ENCODE measurements at places on chromosomes 7 and 10.

DNA sequence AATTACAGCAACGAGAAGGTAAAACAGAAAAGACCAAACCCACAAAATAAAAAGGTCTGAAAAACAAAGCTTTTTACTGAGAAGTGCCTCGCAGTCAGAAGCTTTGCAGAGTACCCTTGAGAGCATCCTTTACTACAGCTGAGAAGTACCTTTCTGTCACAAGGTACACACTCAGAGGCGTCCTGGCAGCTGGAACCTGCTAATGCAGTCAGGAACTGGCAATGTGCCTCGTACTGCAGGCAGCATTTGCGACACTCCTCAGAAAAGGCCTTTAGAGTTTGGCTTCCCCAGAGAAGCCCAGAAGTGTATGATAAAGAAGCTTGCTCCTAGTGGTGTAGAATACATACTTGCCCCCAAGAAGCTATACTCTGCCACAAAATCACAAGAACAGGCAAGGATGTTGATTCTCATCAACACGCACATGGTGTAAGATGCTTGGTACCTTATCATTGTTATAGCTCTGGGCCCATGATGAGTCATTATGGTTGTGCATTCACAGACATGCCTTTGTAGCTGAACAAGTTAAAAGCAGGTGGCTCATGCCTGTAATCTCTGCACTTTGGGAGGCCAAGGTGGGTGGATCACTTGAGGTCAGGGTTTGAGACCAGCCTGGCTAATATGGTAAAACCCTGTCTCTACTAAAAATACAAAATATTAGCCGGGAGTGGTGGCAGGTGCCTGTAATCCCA is 2.0 kb upstream of the GTPBP4 start:
- DNase-seq, result no peak

DNA sequence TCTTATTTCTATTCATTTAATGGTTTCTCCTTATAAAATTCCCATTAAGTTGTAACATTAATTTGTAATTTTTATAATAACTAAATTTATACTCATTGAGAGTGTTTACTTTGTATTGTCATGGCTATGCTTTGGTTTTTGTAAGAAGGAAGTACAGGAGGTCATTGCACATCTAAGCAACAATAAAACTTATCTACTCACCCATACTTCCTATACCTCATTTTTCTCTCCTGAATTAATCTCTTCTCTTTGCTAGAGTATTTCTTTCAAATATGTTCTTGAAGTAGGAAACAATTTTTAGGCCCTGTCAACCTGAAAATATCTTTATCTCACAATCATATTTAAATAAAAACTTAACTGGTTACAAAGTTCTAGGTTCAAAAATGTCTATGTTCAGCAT is 95.4 kb upstream of the WDR11 start:
- DNase-seq, result no peak

- DNase-seq, result no peak
These were observed 20.4 kb upstream of the INMT start for GRCh38 chr7:30731581-30731980.

- DNase-seq, result no peak
These were observed 59.9 kb upstream of the IGFBP3 start for GRCh38 chr7:45980973-45981372.

DNA sequence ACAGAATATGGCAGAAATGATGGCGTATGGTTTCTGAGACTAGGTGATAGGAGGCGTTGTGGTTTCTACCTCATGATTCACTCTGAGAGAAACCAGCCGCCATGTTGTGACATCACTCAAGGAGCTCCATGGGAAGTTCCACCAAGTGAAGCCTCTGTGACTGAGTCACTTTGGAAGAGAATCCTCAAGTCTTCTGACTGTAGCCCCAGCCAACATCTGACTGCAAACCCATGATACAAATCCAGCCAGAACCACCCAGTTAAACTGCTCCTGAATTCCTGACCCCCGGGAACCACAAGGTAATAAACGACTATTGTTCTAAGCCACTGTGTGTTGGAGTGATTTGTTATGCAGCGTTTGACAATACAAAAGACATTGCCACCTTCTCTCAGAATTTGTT is 91.1 kb upstream of the CARD11 start:
- no peak for DNase-seq

GRCh38 chr10:95600158-95600557 is 39.0 kb upstream of the SORBS1 start:
- DNase-seq, result no peak

GRCh38 chr7:90180011-90180585 is 25.8 kb downstream of the STEAP1 start:
- DNase-seq, result no peak

GRCh38 chr7:73721377-73721817 is 1.9 kb upstream of the STX1A start:
- no peak for DNase-seq

- DNase-seq, result no peak
These were observed 13.8 kb downstream of the IL15RA start for GRCh38 chr10:5963591-5963990.

DNA sequence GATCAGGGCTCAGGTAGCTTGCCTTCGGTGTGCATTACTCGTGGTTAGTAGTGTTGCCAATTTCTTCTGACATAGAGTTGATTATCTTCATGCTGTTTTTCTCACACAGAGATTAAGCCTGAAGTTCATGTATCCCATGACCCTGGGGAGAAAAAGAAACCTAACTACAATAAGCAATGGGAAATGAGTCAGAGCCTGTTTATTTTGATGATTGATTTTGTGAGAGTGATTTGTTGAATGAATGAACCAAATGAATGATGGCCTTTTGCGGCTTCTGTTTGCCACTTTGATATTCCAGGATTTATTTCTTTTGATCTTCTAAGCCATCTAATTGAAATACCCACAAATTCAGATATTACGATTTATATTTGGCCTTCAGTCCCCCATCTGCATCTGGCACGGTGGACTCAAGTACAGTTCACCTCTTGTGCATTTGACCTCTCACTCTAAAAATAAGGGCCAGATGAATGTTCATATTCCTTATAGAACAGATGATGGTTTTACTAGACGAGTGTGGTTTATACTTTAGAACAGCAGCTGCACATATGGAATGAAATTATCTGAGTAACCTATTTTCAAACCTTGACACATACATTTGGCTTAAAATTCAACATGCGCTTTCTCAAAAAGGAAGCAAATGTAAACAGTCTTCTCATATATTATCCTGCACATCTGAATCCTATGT is 110.7 kb downstream of the PLCE1 start:
- DNase-seq, result no peak

GRCh38 chr7:1027242-1028043 is 16.9 kb upstream of the GPR146 start:
- no peak for DNase-seq

GRCh38 chr7:66140924-66141323 is 26.3 kb downstream of the CRCP start:
- no peak for DNase-seq

- no peak for DNase-seq
These were observed 84.9 kb upstream of the INHBA start for GRCh38 chr7:41787651-41788350.

DNA sequence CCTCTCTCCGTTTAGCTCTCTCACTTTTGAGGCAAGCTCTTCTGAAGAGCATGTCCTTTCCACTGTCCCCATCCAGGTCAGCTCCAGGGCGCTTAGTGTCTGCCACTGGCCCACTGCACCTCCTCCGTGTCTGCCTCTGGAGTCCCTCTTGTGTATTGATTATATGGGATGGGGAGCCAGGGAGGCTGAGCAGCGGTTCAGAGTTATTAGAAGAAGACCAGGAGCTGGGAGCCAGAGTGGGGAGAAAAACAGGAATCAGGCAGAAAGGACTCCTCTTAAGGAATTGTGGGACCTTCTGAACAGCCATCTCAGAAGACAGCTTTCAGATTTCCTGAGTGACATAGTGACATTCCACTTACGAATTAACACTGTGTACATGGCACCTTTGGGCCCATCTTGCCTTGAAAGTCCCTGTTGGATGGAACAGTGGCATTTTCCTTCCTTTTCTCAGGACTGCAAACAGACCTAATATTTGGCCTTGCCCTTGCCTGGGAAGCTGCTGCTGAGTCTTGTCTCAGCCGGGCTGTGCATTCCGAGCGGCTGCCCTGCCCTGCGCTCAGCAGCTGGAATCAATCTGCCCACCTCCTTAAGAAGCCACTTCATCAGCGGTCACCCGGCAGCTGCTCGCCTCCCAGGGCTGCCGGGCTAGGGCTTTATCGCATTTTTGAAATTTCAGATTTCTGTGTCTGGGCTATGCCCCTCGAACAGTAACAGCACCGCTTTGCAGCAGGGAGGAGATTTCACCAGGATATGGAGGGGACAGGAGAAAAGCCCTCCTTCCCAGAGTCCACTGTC is 81.1 kb upstream of the PRKG1 start:
- DNase-seq, result no peak

DNA sequence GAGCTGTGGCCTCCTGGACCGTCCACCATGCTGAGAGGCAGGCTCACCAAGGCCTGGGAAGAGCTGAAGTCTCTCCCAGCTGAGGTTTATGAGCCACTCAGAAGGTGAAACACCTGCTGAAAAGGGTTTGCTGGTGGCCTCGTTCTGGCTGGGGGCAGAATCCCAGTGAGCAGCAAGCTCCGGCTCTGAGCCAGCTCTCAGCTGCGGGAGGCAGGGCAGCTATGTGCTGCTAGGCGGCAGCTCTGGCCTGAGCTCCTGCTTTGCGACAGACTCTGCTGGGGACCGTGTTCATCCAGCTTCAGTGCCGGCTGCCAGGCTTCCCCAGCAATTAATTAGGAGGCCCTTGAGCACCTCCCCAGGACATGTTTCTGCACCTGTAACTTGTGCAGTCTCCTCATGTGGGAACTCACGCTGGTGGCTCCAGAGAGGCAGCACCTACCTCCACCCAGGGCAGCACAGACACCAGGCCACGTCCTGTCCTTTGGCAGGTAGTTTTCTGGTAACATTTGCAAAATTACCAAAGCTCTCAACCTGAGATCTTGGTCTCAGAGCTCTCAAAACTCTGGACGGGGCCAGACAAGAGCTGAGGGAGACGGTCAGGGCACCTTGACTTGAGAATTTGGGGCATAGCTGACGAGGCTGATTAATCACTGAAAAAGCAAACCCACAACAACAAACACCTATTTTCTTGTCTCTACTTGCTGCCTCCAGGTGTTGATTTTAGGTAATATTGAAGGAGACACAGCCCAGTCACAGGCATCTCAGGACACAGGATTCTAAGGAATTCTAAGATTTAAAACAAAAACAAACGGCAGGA is 185.0 kb downstream of the TCERG1L start:
- no peak for DNase-seq

- no peak for DNase-seq
These were observed 83.8 kb downstream of the ELMO1 start for GRCh38 chr7:37364856-37365255.

GRCh38 chr7:103990991-103991390 is 1.5 kb upstream of the RELN start:
- DNase-seq, result no peak

DNA sequence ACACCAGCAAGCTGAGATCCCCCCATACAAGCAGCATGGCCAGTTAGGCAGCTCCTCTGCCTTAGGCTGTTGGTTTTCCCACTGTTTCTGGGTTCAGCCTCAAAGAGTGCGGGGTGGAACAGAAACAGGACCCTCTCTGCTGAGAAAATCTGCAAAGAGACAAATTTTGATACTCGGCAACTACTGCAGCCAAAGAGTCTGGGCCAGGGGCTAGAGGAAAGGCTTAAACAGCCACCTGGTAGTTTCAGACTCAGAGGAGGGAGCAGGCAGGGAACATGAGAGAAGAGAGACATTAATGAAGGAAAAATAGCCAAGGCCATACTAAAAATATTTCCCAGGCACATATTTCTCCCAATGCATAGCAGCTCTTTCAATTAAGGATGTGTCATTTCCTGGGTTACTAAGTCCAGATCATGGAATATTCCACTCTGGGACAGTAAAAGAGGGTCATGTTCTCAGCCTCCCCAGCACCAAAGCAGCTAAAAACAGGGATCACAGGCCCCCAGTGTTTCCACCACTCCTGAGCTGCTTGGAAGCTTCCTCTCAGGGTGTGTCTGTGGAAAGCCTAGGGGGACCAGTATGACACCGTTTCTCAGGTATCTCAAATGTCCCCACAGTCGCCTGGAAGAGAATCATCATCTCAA is 29.8 kb downstream of the PDLIM1 start:
- DNase-seq, result no peak

- DNase-seq, result no peak
These were observed 1071.1 kb downstream of the XPNPEP1 start for GRCh38 chr10:108852211-108852610.

DNA sequence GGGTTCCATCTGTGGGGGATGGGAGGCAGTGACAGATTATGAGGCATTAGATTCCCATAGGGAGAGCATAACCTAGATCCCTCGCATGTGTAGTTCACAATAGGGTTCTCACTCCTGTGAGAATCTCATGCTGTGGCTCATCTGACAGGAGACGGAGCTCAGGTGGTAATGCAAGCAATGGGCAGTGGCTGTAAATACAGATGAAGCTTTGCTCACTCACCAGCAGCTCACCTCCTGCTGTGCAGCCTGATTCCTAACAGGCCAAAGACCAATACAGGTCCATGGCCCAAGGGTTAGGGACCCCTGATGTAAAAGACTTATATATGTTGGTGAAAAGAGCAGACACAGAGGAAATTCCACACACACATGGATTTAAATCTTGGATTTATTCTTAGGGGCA is 370.2 kb downstream of the NRG3 start:
- DNase-seq, result no peak

DNA sequence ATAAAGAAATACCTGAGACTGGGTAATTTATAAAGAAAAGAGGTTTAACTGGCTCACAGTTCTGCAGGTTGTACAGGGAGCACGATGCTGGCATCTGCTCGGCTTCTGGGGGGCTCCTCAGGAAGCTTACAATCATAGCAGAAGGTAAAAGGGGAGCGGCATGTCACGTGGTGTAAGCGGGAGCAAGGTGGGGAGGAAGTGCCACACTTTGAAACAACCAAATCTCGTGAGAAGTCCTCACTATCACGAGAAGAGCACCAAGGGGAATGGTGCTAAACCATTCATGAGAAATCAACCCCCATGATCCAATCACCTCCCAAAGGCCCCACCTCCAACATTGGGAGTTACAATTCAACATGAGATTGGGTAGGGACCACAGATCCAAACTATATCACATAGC is 67.7 kb downstream of the AKR1B1 start:
- DNase-seq, result no peak

DNA sequence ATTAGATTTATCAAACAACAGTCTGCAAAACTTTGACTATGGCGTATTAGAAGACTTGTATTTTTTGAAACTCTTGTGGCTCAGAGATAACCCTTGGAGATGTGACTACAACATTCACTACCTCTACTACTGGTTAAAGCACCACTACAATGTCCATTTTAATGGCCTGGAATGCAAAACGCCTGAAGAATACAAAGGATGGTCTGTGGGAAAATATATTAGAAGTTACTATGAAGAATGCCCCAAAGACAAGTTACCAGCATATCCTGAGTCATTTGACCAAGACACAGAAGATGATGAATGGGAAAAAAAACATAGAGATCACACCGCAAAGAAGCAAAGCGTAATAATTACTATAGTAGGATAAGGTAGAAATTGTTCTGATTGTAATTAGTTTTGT is 31.4 kb downstream of the LRRC17 start:
- no peak for DNase-seq

GRCh38 chr10:64011912-64012714 is 490.9 kb downstream of the REEP3 start:
- no peak for DNase-seq
